Immature natural killer cell (primary cell): ENCODE measurements at places on chromosomes 12 and 14.

GRCh38 chr14:67387195-67387594 is 24.8 kb downstream of the PLEK2 start:
- no peak for DNase-seq

GRCh38 chr14:98140862-98141530 is 1131.0 kb downstream of the BCL11B start:
- no peak for DNase-seq

DNA sequence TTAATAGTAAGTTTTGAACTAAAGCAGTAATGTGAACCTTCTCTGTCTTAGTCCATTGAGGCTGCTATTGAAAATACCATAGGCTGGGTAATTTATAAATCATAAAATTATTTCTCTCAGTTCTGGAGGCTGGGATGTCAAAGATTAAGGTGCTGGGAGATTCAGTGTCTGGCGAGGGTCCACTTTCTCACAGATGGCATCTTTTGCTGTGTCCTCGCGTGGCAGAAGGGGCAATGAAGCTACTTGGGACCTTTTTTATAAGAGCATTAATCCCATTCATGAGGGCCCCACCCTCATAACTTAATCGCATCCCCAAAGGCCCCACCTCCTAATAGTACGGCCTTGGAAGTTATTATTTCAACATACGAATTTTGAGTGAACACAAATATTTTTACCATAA is 28.4 kb downstream of the LIN7A start:
- no peak for DNase-seq

GRCh38 chr12:128205145-128205544 is 61.8 kb upstream of the TMEM132C start:
- no peak for DNase-seq
